ENCODE measurements at places on chromosomes 16 and 17. TPM values are rescaled to one million over a fixed set of nuclear protein-coding genes. Genes with fewer than 3 reads are reported as not detected.
A peak's percentile ranks its signal among the peaks of the same experiment; 100 is the strongest.

Gene NFATC2IP
- total RNA-seq, result 32.6 TPM

Gene MMP15
- 14.8 TPM for total RNA-seq

Gene SLFN14
- not detected for total RNA-seq

Gene MFSD6L
- total RNA-seq, result 0.12 TPM

Gene KRTAP4-9
- total RNA-seq, result not detected

Gene NPIPA5
- total RNA-seq, result 1.1 TPM

Gene BLMH
- total RNA-seq, result 36.2 TPM

Gene KRTAP16-1
- total RNA-seq, result not detected

Gene DNASE1L2
- 1.2 TPM for total RNA-seq

Gene CIBAR2
- total RNA-seq, result not detected

Gene PKMYT1
- total RNA-seq, result 3.9 TPM

GRCh38 chr17:79252886-79253285 is 178.3 kb downstream of the ENGASE start:
- no peaks in the 10 kb centered on the region for H3K27me3 ChIP-seq
- no peaks in the 10 kb centered on the region for H3K4me1 ChIP-seq
- H3K4me3 ChIP-seq, result no peak overlapping the region
- no peak for DNase-seq
- H3K36me3 ChIP-seq, result no peaks in the 10 kb centered on the region
- no peak overlapping the region for H3K27ac ChIP-seq

DNA sequence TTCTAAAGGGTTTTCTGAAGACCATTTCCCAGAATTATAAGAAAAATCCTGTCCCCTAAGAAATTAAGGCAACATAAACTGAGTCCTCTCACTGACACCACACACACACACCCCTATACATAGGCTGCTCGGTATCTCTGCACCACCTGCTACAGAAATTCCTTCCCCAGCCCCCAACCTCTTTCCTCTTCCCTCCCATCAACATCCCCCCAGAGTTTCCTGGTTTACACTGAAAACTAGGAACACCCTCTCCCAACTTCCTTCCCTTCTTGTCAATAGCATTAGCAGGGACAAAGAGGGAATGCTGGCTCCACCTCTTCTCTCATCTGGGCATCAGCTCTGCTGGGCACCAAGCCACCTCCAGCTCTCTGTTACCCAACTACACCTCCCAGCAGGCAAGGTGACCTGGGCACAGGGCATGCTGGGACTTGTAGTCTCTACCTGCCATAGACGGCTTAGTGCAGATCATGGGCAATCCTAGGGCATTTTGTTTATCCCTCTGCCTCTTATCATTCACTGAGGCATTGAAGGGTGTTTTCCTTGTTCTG is 15.7 kb downstream of the CAVIN1 start:
- H3K27me3 ChIP-seq, result no peaks in the 10 kb centered on the region
- no peak for DNase-seq
- H3K4me1 ChIP-seq, result peaks cover 51% of the 10 kb centered on the region
- H3K36me3 ChIP-seq, result peaks cover 29% of the 10 kb centered on the region

- H3K4me3 ChIP-seq, result no peak overlapping the region
- H3K4me1 ChIP-seq, result peaks cover 34% of the 10 kb centered on the region
- no peaks in the 10 kb centered on the region for H3K27me3 ChIP-seq
- no peaks in the 10 kb centered on the region for H3K36me3 ChIP-seq
These were observed 8.7 kb upstream of the FZD2 start for GRCh38 chr17:44548376-44549230.

DNA sequence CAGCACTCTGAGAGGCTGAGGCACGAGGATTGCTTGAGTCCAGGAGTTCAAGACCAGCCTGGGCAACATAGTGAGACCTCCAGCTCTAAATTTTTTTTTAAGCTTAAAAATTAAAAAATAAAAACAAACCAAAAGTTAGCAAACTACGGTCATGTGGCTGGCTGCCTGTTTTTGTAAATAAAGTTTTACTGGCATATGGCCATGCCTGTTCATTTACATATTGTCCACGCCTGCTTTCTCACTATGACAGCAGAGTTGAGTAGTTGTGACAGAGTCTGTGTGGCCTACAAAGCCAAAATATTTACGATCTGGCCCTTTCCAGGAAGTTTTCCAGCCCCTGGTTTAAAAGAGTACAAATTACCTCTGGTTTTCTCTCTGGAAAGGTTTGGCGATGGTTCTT is 3.3 kb downstream of the SLX4 start:
- no peak overlapping the region for H3K27ac ChIP-seq
- H3K27me3 ChIP-seq, result no peaks in the 10 kb centered on the region
- H3K36me3 ChIP-seq, result no peaks in the 10 kb centered on the region
- H3K4me3 ChIP-seq, result no peak overlapping the region
- peaks cover 8% of the 10 kb centered on the region for H3K4me1 ChIP-seq

DNA sequence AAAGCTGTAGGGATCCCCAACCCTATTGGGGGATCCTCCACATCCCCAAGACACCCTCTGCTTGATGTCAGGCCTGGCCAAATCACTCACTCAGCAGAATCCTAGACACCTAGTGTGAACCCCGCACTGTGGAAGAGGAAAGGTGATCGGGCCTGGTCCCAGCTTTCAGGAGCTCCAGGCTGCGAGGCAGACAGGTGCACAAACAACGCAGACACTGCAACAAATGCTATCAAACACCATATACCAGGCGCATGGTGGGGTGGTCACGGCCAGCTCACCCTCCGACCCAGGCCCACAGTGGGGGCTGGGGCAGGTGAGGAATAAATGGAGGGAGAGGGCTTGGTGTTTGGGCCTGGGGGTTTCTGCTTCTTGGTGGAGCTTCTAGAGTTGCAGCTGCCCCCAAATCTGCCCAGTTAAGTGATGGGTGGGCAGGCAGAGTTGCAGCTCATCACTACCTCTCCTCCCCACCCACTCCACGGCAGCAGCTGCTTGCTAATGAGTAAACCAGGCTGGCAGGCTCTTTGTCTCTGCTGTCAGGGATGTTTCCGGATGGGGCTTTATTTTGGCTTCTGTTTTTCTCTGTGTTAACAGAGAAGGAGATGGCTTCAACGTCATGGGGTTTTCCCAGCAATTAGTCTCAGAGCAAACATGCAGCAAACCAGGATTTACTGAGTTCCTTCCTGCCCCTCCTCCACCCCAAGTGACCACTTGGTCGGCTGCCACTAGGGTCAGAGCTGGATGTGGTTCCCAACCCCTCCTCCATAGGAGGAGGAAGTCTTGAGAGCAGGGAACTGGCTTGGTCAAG is 46.6 kb downstream of the PECAM1 start:
- no peak overlapping the region for H3K4me3 ChIP-seq
- H3K27ac ChIP-seq, result no peak overlapping the region
- H3K36me3 ChIP-seq, result no peaks in the 10 kb centered on the region
- peaks cover 8% of the 10 kb centered on the region for H3K27me3 ChIP-seq

DNA sequence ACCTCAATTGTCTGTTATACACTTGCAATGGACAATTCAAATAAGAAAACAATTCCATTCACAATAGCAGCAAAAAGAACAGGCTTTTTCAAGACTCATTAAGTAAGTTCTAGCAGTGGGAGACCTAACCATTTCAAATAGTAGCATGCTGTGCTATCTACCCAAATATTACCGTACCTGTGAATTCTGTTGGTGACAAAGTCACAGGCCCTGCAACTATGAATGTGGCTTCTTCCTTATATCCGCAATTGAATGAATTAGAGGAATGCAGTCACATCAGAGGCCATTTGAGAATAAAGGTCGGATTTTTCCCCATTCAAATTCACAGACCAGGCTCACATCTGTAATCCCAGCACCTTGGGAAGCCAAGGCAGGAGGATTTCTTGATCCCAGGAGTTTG is 800 bp upstream of the NME4 start:
- peaks cover 8% of the 10 kb centered on the region for H3K4me1 ChIP-seq
- peak overlapping the region; percentile 56 for H3K4me3 ChIP-seq

- DNase-seq, result no peak
- H3K4me1 ChIP-seq, result no peaks in the 10 kb centered on the region
- no peaks in the 10 kb centered on the region for H3K36me3 ChIP-seq
- H3K4me3 ChIP-seq, result no peak overlapping the region
- H3K27ac ChIP-seq, result no peak overlapping the region
These were observed 1527.7 kb upstream of the CDH8 start for GRCh38 chr16:63563819-63564505.

GRCh38 chr17:58520843-58521430 is 6.5 kb upstream of the MTMR4 start:
- peaks cover 23% of the 10 kb centered on the region for H3K4me1 ChIP-seq
- H3K4me3 ChIP-seq, result no peak overlapping the region
- no peak for DNase-seq
- H3K36me3 ChIP-seq, result no peaks in the 10 kb centered on the region

DNA sequence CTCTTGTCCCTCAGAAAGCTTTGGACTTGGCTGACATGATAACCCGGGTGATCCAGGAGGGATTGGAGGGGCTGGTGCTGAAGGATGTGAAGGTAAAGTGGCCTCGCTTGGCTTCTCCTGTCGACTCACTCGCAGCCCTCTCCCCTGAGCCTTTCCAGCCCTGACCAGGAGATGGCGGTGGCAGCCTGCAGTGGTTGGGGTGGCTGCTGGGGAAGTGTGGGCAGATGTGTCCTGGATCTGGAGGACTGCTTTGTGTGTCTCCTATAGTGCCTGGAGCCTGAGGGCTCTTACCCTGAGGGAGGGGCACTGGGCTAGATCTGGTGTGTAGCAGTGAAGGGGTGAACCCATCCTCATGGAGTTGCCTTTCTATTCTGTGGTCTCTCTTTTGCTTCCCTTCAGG is 17.9 kb downstream of the LIG3 start:
- peaks cover 18% of the 10 kb centered on the region for H3K36me3 ChIP-seq
- peaks cover 11% of the 10 kb centered on the region for H3K4me1 ChIP-seq
- H3K27me3 ChIP-seq, result no peaks in the 10 kb centered on the region
- peak; percentile 48 for DNase-seq
- no peak overlapping the region for H3K27ac ChIP-seq

DNA sequence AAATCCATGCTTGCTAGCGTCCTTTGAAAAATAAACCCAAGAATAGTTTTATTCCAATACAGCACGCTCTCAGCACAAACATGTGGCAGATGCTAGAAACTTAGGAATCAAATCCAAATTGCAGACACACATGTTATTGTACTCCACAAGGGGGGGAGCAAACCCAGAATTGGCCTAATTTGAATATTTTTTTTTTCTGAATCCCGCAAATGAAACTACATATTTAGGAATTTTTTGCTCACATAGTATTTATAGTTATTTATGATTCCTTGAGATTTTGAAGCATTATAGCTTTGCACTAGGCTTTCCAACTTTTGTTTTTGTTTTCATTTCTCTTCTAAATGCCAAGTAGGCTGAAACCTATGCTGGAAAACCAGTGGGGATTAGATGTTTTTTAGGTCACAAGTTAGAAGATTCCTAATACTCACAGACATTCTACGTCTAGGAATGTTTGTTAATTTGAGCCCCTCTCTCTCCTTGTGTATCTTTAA is 59.3 kb upstream of the CDH11 start:
- no peak overlapping the region for H3K4me3 ChIP-seq
- peaks cover 17% of the 10 kb centered on the region for H3K4me1 ChIP-seq
- H3K27me3 ChIP-seq, result no peaks in the 10 kb centered on the region
- no peaks in the 10 kb centered on the region for H3K36me3 ChIP-seq
- no peak overlapping the region for H3K27ac ChIP-seq

DNA sequence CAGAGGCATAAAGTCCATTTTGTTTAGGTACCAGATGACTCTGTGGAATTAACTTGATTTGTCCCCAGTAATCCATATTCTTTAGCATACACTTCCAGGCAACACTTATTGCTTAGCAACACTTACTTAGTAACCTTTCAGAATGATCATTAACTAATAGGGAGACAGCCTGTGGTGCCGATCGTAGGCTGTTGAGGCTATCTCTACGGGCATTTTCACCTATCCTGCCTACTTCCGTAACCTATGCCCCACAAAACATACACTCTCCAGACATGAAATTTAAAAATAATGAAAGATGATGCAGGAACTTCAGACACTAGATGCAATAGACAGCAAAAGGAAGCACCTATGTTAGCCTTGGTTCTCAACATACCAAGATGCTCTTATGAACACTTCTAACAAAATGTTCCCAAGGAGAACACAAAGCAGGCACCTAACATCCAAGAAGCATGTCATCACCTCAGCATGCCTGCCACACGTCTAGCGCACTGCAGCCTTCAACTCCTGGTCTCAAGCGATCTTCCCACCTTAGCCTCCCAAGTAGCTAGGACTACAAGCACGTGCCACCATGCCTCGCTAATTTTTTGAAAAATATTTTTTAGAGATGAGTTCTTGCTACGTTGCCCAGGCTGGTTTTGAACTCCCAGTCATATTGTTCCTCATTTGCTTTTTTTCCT is 34.5 kb downstream of the HLF start:
- no peak overlapping the region for H3K27ac ChIP-seq
- H3K36me3 ChIP-seq, result no peaks in the 10 kb centered on the region
- no peak overlapping the region for H3K4me3 ChIP-seq
- no peaks in the 10 kb centered on the region for H3K27me3 ChIP-seq
- H3K4me1 ChIP-seq, result no peaks in the 10 kb centered on the region

- no peaks in the 10 kb centered on the region for H3K4me1 ChIP-seq
- DNase-seq, result no peak
- H3K4me3 ChIP-seq, result no peak overlapping the region
- no peaks in the 10 kb centered on the region for H3K36me3 ChIP-seq
These were observed 247.9 kb downstream of the CDH13 start for GRCh38 chr16:82874672-82875071.

DNA sequence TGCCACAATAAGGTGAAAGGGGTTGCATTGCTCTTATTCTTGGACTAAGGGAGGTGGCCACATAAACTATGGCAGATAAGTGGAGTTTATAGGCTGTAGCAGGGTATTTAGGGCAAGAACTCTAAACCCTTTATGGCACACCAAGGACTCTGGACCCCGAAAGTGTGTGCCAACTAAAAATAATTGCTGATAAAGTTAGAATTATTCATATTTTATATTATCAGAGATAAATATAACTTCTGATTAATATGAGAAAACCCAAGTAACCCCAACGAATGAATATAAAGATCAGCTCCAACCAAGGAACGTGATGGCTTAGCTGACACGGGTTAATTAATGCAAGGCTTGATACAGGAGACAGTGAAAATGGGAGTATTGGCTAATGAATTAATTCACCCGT is 8.8 kb upstream of the SDR42E1 start:
- DNase-seq, result no peak
- H3K4me3 ChIP-seq, result no peak overlapping the region
- H3K27ac ChIP-seq, result no peak overlapping the region
- peaks cover 11% of the 10 kb centered on the region for H3K27me3 ChIP-seq

- peaks cover 11% of the 10 kb centered on the region for H3K36me3 ChIP-seq
- H3K4me3 ChIP-seq, result peak overlapping the region; percentile 85
These were observed 604 bp downstream of the PRR14 start for GRCh38 chr16:30651124-30652004.

DNA sequence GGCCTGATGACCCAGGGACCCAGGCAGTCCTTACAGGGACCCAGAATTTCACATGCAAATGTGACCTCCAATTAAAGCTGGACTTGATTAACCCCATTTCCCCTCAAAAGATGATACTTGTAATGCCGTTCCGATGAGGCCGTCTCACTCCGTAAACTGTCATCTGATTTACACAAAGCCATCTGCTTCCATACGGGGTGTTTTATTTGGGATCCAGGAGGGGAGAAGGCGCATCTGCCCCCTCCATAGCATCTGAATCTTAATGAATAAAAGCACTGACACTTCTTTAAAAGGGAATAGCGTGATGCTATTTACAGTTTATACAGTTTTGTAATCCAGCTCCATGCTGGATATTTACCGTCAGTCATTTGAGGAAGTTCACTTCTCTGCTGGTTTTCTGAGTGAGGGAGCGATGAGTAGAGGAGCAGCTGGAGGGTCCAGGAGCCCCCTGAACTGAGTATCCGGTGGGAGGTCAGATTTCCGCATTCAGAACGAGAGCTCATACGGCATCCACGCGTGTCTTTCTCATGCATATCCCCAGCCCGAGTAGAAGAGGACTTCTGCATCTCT is 452.7 kb downstream of the WWOX start:
- no peaks in the 10 kb centered on the region for H3K27me3 ChIP-seq
- DNase-seq, result no peak
- no peaks in the 10 kb centered on the region for H3K4me1 ChIP-seq
- H3K36me3 ChIP-seq, result no peaks in the 10 kb centered on the region

- H3K4me3 ChIP-seq, result no peak overlapping the region
- H3K36me3 ChIP-seq, result no peaks in the 10 kb centered on the region
- peak overlapping the region; percentile 18 for H3K27ac ChIP-seq
- peaks cover 4% of the 10 kb centered on the region for H3K27me3 ChIP-seq
These were observed 7.8 kb downstream of the HSD17B2 start for GRCh38 chr16:82042846-82043245.
